Esophagus squamous epithelium (tissue), 5 donors: ENCODE measurements at places on chromosomes 2 and 18. TPM values are rescaled to one million over a fixed set of nuclear protein-coding genes. Genes with fewer than 3 reads are reported as not detected.

CHCHD5 gene
- 31.2 TPM for total RNA-seq

GRCh38 chr2:44233450-44234128, 41.7 kb upstream of the SLC3A1 start:
- H3K27ac ChIP-seq = no peak overlapping the region
- no peak overlapping the region for H3K4me3 ChIP-seq
- no peak for DNase-seq
- H3K27me3 ChIP-seq = no peaks in the 10 kb centered on the region

GRCh38 chr18:69935319-69936190, 12.1 kb downstream of the CD226 start:
- no peaks in the 10 kb centered on the region for H3K27me3 ChIP-seq
- DNase-seq = no peak
- H3K36me3 ChIP-seq = no peaks in the 10 kb centered on the region
- no peak overlapping the region for H3K4me3 ChIP-seq

DNA sequence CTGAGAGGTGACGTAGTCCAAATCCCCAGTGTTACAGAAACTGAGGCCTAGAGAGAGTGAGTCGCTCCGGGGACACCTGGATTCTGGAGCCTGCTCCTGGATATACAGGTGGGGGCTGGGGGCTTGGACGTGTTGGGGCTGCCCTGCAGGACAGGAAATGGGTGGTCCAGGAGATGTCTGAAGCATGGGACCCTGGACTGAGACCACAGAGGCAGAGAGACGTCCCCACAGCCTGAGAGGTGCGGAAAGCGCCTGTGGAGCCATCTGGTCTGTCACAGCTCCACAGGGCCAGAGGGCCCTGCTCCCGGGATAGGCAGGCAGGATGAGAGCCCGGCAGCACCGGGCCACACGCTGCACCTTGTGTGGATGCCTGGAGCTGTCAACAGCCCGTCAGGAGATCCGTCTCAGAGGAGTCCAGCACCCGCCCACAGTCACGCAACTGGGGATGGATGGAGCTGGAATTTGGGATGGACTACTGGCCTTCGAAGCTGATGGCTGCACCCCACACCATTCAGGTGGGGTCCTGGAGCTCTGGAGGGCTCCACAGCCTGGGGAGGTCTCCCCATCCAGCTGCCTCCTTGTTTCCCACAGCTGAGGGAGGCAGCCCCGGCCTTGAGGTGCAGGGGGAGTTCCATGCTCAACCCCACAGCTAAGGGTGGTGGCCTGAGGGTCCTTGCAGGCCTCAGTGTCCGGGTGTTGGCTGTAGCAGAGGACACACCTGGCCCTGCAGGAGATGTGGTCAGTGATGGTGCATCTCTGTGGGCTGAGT, 303.0 kb downstream of the NDUFA10 start:
- no peak for DNase-seq
- no peak overlapping the region for H3K27ac ChIP-seq
- H3K4me1 ChIP-seq = peaks cover 28% of the 10 kb centered on the region
- H3K27me3 ChIP-seq = no peaks in the 10 kb centered on the region
- H3K4me3 ChIP-seq = no peak overlapping the region

DNA sequence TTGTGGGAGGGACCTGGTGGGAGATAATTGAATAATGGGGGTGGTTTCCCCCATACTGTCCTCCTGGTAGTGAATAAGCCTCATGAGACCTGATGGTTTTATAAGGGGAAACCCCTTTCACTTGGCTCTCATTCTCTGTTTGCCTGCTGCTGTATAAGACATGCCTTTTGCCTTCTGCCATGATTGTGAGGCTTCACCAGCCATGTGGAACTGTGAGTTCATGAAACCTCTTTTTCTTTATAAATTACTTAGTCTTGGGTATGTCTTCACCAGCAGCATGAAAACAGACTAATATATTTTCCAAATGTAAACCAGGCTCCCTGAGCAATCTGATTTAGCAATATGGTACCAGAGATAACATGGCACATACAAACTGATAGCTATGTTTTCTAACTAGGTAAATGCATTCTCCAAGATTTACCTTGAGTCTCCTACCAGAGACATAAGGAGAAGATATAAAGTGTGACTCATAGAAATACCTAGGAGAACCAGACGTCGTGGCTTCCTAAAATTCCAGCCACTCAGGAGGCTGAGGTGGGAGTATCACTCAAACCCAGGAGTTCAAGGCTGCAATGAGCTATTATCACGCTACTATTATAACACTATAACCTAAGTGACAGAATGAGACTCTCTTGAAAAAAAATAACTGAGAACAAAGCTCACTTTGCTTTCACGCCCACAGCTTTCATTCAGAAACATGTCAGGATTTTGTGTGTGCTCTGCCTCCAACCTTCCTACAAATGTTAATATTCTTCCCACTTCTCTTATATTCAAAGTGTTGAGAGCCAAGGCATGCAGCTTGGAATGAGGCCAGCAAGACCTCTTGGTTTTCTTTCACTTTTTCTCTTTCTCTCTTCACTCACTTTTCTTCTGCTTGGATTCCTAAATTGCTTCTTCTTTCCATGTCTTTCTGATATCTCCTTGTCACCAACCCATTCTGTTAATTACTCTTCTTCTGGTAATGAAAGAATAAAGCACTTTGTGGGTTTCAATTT, 263.9 kb upstream of the UBE2E3 start:
- H3K4me3 ChIP-seq = no peak overlapping the region
- no peaks in the 10 kb centered on the region for H3K36me3 ChIP-seq
- no peaks in the 10 kb centered on the region for H3K4me1 ChIP-seq
- no peaks in the 10 kb centered on the region for H3K27me3 ChIP-seq
- no peak overlapping the region for H3K27ac ChIP-seq
- no peak for DNase-seq

DNA sequence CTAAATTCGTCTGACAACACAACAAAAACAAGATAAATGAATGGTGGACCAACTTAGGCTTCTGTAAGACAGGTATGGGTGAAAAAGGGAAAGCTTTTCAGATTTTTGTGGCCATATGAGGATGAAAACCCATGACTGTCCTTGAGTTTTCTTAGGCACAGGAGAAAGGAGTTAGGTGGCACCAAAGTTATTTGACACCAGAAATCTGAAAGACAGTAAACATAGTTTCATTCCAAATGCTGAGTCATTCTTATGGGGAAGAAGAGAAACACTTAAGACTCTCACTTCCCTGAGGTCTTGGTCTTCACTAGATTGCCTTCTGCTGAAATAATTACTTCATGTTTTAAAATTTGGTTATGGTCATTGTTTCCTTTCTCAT, 5.2 kb upstream of the GPD2 start:
- no peak overlapping the region for H3K4me3 ChIP-seq
- H3K27me3 ChIP-seq = no peaks in the 10 kb centered on the region
- H3K36me3 ChIP-seq = no peaks in the 10 kb centered on the region
- peak overlapping the region; percentile 28 for H3K27ac ChIP-seq
- DNase-seq = no peak

DNA sequence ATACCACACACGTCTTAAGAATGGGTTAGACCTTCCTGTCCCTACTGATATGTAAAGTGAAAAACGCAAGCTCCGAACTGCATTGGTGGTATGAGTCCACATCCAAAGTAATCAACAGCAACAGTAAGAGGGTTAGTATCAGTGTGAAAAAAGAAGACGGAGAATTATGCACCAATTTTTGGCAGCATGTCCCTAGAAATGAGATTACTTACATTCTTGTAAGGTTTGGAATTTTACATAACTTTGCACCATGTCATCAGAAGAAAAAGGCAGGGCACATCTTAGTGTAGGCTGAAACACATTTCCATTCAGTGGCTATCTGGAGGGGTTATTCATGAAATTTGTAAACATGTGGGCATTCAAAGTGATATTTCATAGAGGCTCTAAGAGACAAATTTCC, 88.2 kb downstream of the LONRF2 start:
- no peaks in the 10 kb centered on the region for H3K4me1 ChIP-seq
- no peaks in the 10 kb centered on the region for H3K36me3 ChIP-seq
- DNase-seq = no peak
- no peaks in the 10 kb centered on the region for H3K27me3 ChIP-seq
- H3K4me3 ChIP-seq = no peak overlapping the region

- no peaks in the 10 kb centered on the region for H3K36me3 ChIP-seq
- H3K4me3 ChIP-seq = no peak overlapping the region
Observed at GRCh38 chr2:68943581-68944568, 8.8 kb downstream of the GKN2 start.
